ENCODE measurements at places on chromosomes 4 and X.

- DNase-seq: no peak
These were observed 138.7 kb upstream of the LIMCH1 start for GRCh38 chr4:41399231-41399630.

DNA sequence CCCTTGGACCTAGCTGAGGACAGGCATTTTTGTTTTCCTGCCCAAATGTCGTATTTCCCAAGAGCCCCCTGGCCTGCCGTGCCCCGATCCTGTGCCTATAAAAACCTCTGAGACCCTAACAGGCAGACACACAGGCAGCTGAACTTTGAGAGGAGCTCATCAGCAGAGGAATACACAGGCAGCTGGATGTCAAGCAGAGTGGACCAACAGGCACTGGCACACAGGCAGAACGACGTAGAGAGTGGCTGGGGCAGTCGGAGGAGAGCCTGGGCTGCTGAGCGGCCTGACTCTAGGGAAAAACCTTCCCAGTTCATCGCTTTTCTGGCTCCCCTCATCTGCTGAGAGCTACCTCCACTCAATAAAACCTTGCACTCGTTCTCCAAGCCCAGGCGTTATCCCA is 896.1 kb downstream of the PCDH18 start:
- DNase-seq: no peak

GRCh38 chr4:48110452-48110978 is 23.5 kb downstream of the TXK start:
- DNase-seq: no peak

GRCh38 chrX:43108828-43109227 is 330.9 kb upstream of the PPP1R2C start:
- DNase-seq: no peak

Data from SIG-M5 (cell line).